ENCODE measurements at places on chromosomes 6 and 20.

- DNase-seq, result no peak
These were observed 19.8 kb downstream of the SDC4 start for GRCh38 chr20:45328451-45328850.

GRCh38 chr6:167647737-167648470, 178.8 kb upstream of the AFDN start:
- no peak for DNase-seq

- no peak for DNase-seq
These were observed 108.2 kb upstream of the SALL4 start for GRCh38 chr20:51910321-51911050.

DNA sequence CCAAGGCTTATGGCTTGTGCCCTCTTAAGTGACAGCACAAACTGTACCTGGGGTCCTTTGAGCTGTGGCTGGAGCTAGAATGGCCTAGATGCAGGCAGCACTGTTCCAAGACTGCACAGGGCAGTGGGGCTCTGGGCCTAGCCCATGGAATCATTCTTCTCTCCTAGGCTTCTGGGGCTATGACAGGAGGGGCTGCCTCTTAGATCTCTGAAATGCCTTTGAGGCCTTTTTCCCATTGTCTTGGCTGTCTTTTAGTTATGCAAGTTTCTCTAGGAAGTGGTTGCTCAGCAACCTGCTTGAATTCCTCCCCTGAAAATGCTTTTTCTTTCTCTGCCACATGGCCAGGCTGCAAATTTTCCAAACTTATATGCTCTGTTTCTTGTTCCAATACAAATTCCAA, 183.4 kb downstream of the WDR27 start:
- no peak for DNase-seq

- no peak for DNase-seq
These were observed 96.6 kb upstream of the SMLR1 start for GRCh38 chr6:130730600-130730999.

GRCh38 chr20:5211803-5212714, 85.3 kb downstream of the CDS2 start:
- DNase-seq, result no peak

DNA sequence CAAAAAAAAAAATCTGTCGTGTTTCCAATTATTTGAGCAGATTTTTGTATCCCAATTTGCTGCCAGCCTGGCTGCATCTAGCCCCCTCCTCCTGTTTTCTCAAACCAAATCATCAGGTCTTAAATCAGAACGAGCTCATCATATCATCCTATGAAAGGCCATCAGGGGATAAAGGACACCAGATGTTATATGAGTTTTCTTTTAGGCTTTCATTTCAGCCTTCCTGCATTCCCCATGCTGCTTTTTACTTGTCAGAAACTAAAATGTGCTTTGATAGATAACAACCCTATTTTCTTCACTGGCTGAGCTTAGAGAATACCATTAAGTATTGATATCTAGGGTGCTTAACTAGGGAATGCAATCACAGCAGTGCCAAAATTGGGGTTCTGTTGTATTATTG, 968.4 kb upstream of the SLC35B3 start:
- no peak for DNase-seq

GRCh38 chr6:108781419-108782100, 66.7 kb upstream of the ARMC2 start:
- no peak for DNase-seq

- DNase-seq, result no peak
These were observed 26.4 kb upstream of the ZMYND8 start for GRCh38 chr20:47382746-47383415.

GRCh38 chr6:108714766-108715414, 133.3 kb upstream of the ARMC2 start:
- DNase-seq, result no peak

DNA sequence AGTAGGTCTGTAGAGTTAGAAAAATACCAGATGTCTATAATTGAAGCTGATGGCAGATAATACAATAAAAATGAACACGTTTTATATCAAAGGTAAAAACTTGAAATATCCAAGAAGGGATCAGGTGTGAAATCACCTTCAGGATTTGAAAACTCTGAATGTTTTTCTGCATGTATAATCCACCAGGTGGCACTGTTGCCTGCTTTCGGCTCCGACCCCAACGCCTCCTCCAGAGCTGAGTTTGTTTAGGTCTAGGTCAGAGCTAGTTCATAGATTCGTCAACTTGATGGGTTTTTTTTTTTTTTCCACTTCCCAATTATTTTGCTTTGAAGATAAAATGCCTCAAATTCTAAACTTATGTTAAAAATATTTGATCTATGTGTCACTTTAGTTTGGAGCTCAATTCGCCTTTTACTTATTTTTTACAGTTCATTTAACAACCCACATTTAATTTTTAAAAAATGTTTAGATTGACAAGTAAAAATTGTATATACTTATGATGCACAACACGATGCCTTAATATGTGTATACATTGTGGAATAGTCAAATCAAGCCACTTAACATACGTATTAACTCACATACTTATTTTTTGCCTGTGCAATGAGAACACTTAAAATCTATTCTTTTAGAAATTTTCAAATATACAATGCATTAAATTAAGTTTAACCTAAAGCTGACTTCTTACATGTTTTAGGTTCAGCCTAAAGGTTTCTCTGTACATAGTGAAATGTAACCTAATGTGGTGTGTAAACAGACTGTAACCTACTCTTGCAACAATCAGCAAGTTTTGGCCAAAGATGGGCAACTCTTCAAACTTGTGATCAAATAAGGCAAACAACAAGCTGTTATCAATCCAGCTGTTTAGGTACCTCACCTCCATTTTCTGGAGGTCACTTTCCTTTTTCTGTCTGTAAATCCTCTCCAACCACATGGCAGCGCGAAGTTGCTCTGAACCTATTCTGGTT, 39.4 kb upstream of the ENPP4 start:
- peak; percentile 23 for DNase-seq

DNA sequence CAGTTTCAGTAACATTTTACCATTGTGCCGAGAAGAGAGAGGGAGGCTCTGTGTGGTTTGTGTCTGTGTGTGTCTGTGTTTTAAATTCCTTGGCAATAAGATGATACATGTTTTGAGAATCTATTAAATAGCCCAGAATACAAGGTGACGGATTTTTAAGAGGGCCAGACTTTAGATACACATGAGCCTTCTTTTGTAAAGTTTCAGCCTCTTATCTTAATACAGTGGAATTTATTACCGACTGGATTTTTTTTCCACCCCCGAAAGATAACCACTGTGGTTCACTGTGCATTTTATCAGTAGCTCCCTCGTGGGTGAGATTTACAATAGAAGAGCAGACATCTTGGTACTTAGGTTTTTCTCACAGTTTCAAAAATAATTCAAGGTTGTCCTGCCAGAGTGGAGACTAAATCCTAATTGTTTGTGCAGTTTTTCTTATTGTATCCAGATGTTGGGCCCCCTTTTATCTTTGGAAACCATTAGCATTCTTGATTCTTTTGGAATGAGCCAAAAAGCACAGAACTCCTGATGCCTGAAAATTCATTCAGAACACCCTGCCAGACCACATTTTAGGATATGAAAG, 49.9 kb downstream of the STK4 start:
- DNase-seq, result no peak

DNA sequence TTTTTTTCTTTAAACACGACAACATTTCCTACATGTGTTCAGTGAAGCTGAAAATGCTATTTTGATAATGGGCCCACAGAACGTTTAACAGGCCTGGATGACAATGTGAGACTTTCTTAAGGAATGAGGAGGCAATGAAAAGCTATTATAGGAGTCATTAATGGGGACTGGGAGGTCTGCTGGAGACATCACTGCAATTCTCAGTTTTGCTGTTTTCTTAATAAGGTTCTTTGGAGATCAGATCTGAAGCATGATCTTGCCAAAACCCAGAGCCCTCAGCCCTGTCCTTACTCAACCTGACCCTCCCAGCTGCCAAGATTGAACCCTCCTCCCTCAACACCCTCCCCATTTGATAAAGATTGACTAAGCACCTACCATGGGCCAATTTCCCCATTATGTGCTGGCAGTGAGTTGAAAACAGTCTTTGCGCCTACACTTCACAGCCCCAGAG, 353.1 kb downstream of the MAFB start:
- DNase-seq, result no peak
